Right kidney (tissue), 9 donors: ENCODE measurements at places on chromosomes 11 and 22.

DNA sequence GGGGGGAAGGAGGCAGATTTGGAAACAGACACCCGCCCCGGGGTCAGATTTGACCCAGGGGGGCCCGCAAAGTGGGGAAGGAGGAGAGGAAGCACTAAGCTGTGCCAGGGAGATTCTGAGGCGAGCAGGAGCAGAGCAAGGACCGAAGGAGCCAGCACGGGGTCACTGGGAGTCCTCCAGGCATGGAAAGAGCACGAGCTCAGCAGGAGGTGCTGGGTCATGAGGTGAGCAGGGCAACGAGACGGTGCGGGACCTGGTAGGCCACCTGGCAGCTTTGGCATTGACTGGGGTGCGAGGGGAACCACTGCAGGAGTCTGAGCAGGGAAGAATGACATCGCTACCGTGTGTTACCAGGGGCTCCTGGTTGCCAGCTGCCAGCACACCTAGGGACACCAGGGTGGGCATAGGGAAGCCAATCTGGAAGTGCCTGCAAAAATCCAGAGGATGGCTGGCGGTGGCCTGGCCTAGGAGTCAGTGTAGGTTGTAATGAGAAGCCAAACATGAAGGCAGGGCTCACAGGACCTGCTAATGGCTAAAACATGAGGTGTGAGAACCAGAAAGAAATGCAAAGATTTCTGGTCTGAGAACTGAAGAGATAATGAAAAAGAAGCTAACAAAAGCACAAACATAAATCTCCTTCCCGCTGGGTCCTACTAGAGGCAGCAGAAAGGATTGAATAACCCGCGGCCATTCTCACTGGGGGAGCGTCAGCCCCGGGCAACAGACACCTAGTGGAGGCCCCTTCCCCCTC lies 63.5 kb downstream of the MICAL3 start:
- no peak for DNase-seq

DNA sequence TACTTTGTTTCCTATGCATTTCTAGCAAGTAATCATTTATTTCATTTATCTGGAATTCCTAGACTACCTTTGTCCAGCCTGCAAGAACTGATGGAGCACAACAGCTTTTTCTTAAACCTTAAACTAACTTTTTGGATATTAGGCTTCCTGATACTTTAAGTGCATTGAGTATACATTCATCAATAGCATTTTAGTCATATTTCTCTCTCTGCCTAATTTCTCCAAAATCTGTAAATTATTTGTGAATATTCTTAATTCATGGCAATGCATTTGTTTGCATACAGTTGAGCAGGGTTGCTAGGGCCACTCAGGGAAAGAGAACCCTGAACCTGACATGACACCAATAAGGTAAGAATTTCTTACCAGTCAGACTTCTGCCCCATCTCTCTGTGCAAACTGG lies 29.1 kb upstream of the APLNR start:
- DNase-seq = no peak

DNA sequence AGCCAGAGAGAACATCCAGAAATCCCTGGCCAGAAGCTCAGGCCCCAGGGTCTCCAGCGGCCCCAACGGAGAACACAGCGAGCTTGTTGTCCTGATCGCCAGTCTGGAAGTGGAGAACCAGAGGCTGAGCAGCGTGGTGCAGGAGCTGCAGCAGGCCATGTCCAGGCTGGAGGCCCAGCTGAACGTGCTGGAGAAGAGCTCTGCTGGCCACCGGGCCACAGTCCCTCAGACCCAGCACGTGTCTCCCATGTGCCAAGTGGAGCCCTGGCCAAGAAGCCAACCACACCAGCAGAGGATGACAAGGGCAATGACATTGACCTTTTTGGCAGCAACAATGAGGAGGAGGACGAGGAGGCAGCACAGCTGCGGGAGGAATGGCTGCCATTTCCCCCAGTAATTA lies 20.6 kb upstream of the SCGB1D1 start:
- DNase-seq = no peak

- no peak for DNase-seq
These were observed 16.1 kb upstream of the RPS3 start for GRCh38 chr11:75383246-75383645.

- DNase-seq = no peak
These were observed 7.2 kb downstream of the MS4A15 start for GRCh38 chr11:60763692-60764369.

DNA sequence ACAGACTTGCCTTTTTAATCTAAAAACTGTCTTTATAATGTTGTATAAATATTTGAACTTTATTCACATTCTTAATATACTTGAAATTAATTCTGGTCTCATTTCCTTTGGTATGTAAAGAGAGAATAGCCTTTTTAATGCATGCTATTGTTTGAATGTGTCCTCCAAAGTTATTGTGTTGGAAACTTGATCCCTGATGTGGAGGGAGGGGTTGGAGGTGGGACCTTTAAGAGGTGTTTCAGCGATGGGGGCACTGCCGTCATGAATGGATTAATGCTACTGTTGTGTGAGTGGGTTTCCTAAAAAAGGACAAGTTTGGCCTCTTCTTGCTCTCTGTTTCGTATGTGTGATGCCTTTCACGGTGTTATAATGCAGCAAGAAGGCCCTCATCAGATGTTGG lies 131.7 kb downstream of the DDX10 start:
- DNase-seq = no peak

GRCh38 chr22:37454857-37455686 lies 27.8 kb upstream of the ELFN2 start:
- DNase-seq = no peak

- no peak for DNase-seq
These were observed 256.9 kb downstream of the SOX6 start for GRCh38 chr11:16099343-16099900.

- no peak for DNase-seq
These were observed 24.6 kb downstream of the FLRT1 start for GRCh38 chr11:64060263-64060860.

GRCh38 chr22:48141301-48141700 lies 1378.9 kb downstream of the TBC1D22A start:
- no peak for DNase-seq

- DNase-seq = no peak
These were observed 85.9 kb downstream of the MICAL2 start for GRCh38 chr11:12196308-12196707.

GRCh38 chr11:257766-258493 lies 20.3 kb upstream of the NLRP6 start:
- no peak for DNase-seq

DNA sequence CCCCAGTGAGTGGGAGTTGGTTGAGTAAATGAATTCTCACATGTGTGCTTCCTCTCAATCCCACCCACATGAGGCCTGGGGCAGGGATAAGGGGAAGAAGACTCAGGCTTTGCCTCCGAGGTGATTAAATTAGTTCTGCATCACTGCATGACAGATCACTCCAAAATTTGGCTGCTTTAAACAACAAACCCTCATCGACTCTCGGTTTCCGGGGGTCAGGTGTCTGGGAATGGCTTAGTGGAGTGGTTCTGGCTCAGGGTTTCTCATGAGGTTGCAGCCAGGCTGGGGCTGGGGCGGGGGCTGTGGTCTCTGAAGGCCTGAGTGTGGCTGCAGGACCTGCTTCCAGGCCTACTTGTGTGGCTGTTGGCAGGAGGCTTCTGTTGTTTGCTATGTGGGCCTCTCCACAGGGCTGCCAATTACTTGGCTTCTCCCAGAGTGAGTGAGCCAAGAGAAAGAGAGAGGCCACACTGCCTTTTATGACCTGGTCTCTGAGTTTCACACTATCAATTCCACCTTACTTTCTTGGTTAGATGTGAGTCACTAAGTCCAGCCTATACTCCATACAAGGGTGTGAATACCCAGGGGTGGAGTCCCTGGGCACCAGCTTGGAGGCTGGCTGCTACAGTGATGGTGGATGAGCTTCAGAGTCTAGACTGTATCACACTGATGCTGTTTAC lies 15.9 kb downstream of the MOGAT2 start:
- DNase-seq = no peak

DNA sequence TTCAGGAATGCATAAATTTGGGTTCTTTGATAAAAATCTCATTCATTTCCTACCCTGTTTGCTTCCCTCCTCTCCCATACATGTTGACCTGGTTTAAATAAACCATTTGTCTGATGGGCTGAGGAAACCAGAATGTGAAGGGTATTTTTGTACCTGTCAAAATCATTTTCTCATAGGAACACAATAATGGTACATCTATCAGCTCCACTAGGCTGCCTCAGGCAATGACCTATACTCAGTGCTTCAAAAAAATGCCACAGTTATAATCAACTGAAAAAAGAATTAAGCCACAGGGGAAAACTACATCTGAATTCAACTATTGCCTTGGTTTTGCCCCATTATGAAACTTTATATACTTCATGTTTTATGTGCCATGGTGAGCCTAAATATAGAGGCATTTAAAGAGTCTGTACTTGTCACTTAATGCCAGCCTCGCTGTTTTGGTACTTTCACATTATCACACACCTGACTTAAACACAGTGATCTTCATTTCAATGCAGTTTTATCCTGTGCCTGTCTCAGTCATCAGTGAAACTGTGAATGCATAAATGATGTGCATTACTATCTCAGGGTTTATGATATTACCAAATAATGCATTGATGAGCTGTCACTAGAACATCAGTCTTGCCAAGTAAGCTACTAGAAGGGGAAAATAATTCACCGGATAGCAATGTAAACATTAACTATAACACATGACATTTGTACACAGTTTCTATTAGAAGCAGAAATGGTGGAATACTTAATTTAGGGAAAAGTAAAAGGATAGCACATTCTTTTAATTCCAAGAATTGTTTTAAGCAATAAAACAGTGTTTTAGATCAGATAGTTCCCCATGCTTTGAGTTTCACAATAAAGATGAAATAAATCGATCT lies 92.7 kb downstream of the MSANTD4 start:
- DNase-seq = no peak

GRCh38 chr11:5348551-5349194 lies 2.6 kb upstream of the OR51B6 start:
- no peak for DNase-seq

DNA sequence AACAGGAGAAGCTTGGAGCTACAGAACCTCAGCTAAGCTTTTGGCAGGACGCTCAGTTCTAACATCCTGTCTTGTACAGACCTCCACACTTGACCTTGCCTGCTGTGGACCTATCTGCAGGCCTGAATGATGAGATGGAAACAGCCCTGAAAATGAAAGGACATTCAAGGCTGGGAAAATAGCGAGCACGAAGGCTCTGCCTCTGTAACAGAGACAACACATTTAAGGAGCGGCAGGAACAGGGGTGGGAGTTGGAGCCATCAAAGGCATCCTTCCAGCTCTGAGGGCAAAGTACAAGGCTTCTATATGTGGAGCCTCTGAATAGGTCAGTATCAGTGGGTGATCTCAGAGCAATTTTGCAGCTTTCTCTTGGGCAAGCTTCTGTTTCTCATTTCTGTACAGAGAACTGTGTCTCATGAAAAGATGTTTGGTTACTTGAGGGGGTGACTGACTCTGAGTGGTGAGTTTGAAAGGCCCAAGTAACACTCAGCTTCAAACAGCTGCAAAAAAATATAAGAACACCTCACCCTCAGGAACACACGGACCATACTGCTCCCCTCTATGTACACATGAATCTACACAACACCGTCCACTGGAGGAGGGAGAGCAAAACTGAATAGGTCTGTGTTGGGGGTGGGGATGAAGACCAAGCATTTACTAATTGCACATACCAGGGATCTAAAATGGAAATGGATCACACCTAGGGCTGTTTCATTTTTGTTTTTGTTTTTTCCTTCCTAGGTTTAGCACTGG lies 101.6 kb downstream of the CCDC81 start:
- DNase-seq = no peak

- DNase-seq = no peak
These were observed 38.0 kb upstream of the SLC25A1 start for GRCh38 chr22:19216579-19216978.

DNA sequence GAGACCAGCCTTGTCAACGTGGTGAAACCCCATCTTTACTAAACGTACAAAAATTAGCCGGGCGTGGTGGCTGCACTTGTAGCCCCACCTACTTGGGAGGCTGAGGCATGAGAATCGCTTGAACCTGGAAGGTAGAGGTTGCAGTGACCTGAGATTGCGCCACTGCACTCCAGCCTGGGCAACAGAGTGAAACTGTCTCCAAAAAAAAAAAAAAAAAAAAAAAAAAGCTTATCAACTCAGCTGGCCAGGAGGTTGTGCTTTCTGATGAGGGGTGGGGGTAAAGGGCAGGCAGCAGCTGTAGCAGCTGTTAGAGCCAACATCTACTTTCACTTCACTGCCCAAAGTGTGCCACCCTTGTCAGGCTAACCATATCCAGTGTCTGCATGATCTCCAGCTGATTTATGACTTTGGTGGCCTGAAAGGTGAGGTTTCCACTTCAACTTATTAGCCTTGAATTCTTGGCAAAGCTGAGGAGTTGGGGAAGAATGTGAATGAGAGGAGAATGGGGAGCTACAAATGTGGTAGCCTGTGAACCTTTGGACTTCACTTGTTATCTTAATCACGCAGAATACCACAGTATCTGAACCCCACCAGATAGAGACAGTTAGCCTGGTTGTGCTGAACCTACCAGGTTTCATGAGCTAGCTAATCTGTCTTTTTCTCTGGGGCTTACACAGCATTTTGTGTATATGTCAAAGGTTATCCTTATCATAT lies 19.6 kb downstream of the RNF121 start:
- DNase-seq = peak; percentile 15

DNA sequence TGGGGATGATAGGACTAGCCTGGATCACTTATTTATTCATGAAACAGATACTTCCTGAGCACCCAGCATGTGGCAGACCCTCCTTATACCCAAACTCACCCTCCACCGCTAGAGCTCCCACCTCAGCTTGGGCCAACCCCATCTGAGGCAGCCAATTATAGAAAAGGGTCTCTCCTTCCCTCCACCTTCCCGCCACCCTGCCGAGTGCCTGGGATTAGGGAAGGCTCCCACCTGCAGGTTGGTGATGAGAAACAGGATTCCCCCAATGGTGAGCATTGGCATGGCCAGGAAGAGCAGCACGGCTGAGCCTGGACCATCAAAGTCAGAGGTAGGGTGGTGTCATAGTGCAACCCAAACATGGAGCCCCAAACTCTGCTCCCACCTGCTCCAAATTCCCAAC lies 5.9 kb downstream of the SLC43A3 start:
- DNase-seq = no peak

GRCh38 chr11:2790568-2790921 lies 90.8 kb upstream of the KCNQ1OT1 start:
- DNase-seq = no peak
